ENCODE measurements at places on chromosomes 13 and 19.

- DNase-seq: no peak
Observed at GRCh38 chr13:108070925-108071324, 144.4 kb downstream of the LIG4 start.

DNA sequence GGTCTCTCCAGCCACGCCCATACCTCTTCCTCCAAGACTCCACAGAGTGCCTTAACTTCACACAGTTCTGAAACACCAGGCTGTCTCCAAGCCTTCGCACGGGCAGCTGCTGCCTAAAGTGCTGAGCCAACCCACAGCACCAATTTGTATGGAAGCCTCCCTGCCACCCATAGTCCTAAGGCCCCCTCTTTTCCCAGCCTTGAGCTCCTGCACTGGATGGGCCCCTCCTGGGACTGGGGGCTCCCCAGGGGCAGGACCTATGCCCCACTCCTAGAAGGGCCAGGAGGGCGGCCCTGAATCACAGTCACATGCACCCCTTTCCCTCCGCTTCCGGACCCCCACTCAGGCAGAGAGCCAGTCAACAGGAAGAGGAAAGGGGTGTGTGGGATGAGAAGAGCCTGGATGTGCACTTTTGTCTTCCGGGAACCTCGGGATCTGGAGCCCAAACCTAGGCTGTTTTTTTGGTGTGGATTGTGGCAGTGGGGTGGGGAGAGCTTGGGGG is 5.1 kb upstream of the FCER2 start:
- no peak for DNase-seq

DNA sequence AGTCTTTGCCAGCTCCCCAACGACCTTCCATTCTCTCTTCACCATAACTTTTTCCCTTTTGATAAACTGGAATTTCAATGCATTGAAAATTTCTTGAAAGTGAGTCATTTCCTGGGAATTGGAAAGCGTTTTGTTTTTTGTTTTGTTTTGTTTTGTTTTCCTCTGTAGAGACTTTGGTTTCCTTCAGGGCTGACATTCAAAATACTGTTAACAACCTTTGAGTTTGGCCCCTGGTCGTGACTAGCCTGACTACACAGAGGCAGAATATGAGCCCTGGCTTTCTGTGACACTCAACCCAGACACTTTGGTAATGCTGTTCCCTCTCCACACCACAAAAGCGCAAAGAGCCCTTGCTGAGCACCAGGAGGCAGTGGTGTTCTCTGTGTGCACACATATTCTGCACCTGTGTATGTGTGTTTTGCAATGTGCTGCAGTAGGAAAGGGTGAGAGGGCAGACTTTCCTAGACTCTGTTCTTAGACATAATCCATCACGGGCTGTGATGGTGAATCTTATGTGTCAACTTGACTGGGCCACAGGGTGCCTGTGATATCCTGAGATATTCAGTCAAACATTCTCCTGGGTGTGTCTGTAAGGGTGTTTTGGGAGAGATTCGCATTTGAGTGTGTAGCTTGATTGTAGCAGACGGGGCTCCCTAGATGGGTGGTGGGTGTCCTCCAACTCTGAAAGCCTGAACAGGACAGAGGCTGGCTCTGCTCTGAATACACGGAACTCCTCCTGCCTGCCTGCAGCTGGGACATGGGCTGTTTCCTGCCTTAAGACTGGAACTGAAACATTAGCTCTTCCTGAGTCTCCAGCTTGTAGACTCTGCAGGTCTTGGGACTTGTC is 29.5 kb upstream of the ANKRD10 start:
- no peak for DNase-seq

- no peak for DNase-seq
Observed at GRCh38 chr13:79403113-79403512, 2.9 kb downstream of the RBM26 start.

DNA sequence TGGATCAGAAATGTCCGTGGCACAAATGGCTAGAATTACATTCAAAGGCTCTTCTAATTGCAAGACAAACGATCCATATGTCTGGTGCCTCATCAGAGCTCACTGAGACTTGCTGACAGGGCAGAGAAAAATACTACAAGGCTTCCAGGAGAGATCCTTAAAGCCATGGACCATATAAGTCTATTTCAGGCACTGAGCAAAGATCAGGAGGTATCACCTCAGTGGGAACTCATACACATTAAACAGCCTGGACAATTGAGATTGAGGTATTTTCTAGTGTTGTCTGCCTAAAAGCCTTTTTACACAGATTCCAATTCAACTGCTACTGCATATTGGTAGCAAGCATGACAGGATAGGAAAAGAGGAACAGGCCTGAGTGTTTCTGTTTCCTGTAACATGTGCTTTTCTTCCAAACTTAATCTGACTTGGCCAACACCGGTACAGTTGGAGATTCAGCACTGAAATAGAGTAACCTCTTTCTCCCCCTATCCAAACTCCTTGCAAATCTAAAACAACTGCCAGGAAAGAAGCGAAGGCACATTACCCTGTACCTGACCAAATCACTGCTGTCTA is 65.9 kb downstream of the SERP2 start:
- no peak for DNase-seq

GRCh38 chr19:9705836-9706235 is 30.9 kb upstream of the ZNF562 start:
- no peak for DNase-seq

GRCh38 chr13:49977992-49978391 is 18.9 kb upstream of the TRIM13 start:
- no peak for DNase-seq

DNA sequence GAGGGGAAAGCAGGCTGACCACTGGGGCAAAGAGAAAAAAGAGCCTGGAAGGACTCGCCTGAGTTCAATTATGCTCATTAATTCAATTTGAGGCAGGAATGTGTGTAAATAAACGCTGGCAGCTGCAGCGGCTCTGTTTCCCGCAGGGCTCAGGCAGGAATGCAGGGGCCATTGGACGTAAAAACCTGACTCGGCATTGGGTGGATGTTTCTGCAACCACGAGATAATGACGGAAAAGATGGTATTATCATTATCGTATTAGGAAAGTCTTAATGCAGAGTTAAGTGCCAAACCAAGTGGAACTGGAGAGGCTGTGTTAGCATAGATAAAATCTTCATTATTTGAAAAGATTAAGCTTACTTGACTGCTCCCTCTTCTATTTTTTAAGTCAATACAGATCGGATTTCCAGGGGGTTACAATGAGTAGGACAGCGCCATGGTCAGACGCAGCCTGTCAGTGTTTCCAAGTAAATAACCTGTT is 169.8 kb downstream of the SHISA2 start:
- DNase-seq: peak; percentile 85

DNA sequence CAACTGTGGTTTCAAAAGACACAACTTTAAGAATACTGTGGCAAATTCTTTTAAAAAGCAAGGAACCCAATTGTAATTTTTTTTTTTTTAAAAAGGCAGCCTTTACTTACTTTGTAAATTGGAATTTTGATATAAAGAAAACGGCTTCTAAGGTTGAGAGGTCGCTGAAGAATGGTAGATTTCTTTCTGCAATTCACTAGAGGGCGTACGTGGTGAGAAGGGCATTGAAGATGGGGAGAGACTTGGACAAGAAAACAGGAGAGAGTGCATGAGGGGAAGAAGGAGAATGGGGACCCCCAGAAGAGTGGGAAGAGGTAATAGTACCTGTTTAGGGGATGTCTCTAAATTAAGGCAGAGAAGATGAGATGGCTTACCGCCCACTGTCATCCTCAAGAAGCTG is 33.5 kb upstream of the PABPC3 start:
- DNase-seq: no peak

GRCh38 chr13:60412909-60413616 is 16.0 kb downstream of the TDRD3 start:
- DNase-seq: no peak

DNA sequence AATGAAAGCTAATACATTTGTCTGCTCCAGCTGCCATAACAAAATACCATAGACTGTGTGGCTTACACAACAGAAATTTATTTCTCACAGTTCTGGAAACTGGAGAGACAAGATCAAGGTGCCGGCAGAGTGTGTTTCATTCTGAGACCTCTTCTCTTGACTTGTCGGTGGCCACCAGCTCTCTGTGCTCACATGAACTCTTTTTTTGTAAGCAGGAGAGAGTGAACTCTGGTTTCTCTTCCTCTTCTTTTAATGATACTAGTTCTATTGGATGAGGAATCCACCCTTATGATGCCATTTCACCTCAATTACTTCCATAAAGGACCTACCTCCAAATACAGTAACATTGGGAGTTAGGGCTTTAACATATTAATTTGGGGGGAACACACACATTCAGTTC is 11.7 kb downstream of the KCTD12 start:
- no peak for DNase-seq

GRCh38 chr19:19568802-19569756 is 31.0 kb downstream of the CILP2 start:
- no peak for DNase-seq

DNA sequence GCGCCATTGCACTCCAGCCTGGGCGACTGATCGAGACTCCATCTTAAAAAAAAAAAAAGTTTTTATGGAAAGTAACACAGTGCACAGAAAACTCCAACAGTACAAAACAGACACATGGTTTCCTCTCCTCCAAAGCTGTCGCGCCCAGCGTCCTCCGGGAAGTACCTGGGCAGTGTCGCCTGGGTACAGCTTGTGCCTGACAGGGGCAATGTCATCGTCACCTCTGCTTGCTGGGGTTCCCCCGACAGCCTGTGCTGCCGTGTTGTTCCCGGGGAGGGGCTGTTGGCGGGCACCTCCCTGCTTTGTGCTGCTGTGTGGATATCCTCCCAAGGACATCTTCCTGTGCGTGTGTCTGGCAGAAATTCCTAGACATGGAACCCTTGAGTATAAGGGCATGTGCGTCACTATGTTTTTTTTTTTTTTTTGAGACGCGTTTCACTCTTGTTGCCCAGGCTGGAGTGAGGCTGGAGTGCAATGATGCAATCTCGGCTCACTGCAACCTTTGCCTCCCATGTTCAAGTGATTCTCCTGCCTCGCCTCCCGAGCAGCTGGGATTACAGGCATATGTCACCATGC is 2.4 kb upstream of the F2RL3 start:
- no peak for DNase-seq

DNA sequence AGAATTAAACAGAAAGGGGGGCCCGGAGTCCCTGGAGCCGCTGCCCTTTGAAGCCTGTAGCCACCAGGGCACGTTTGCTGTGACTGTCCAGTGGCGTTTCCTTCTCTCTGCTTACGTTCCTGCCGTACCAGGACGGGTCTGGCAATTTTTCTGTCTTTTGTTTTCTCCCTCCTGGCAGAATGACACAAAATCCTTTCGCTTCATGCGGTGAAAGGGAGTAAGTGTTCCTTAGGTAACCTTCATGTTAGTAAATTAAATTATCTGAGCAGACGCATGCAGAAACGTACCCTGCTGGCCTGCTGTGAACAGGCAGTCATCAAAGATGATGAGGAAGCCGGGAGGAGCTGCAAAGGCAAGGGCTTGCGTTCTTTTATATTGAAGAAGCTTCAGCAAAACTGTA is 299.3 kb upstream of the ARGLU1 start:
- DNase-seq: no peak

DNA sequence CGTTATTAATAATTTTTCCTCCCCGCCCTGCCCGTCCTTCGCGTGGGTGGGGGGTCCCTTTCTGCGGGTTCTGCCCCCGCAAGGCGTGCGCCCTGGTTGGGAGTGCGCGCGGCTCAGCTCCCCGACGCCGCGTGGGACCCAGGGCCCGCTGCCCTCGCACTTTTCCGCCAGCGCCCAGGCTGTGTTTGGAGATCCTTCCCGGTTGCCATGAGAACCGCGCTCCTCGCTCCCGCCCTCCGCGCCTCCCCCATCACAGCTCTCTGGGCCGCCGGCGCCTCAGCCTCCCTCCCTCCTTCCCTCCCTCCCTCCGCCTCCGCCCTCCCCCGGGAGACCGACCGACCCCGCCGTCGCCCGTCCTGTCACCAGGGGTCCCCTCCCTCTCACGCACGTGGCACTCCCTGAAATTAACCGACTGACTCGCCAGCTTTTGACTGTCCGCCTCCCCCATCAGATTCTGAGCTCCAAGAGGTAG is 2.4 kb upstream of the SSBP4 start:
- peak; percentile 96 for DNase-seq

GRCh38 chr13:60335531-60335930 is 61.5 kb upstream of the TDRD3 start:
- DNase-seq: peak; percentile 38

GRCh38 chr13:45826731-45827130 is 24.8 kb downstream of the SIAH3 start:
- no peak for DNase-seq

GRCh38 chr19:55596304-55596703 is 3.0 kb downstream of the FIZ1 start:
- DNase-seq: no peak

DNA sequence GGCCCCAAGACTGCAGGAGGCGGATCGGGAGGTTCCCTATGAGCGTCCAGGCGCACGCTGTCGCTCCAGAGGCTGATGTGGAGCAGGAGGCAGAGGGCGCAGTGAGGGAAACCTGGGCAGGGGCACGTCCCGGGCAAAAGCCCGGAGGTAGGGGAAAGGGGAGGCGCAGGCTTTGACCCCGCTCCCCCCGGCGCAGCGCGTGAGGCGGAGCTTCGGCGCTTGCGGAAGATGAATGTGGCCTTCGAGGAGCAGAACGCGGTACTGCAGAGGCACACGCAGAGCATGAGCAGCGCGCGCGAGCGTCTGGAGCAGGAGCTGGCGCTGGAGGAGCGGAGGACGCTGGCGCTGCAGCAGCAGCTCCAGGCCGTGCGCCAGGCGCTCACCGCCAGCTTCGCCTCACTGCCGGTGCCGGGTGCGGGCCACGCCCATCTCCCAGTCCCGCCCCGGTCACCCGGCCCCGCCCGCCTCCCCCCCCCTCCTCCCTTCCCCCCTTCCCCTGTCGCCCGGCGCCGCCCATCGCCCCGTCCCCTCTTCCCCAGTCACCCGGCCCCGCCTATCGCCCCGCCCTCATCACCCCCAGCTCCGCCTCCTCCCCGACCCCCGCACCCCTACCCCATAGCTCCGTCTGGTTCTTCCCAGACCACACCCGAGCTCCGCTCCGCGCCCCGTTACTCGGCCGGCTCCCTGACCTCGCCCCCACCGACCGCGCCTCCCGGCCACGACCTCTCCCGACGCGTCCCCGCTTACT is 4.1 kb downstream of the HMG20B start:
- no peak for DNase-seq

- DNase-seq: no peak
Observed at GRCh38 chr19:6233056-6233826, 46.5 kb downstream of the MLLT1 start.

DNA sequence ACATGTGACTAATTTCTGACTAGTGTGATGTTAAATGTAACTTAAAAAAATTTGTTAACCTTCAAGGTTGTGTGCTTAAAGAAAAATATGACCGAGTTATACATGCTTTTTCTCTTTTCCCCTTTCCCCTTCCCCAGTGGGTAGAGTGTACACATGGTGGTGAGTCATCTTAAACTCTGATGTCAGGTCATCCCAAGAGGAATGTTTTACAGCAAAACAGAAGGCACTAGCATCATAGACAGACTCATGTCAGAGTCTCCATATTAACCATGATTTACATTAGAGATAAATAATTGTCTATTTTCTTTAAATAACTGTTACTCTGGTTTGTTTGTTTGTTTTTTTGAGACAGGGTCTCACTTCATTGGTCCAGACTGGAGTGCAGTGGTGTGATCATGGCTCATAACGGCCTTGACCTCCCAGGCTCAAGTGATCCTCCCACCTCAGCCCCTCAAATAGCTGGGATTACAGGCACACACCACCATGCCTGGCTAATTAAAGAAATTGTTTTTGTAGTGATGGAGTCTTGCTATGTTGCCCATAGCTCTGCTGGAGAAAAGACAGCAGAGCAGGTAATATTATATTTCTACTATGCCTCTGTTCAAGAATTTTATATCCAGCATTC is 160.4 kb upstream of the PCDH9 start:
- DNase-seq: no peak

Measured in HAP-1 (cell line).